Mammary epithelial cell (primary cell): ENCODE measurements at places on chromosomes 4 and X.

DNA sequence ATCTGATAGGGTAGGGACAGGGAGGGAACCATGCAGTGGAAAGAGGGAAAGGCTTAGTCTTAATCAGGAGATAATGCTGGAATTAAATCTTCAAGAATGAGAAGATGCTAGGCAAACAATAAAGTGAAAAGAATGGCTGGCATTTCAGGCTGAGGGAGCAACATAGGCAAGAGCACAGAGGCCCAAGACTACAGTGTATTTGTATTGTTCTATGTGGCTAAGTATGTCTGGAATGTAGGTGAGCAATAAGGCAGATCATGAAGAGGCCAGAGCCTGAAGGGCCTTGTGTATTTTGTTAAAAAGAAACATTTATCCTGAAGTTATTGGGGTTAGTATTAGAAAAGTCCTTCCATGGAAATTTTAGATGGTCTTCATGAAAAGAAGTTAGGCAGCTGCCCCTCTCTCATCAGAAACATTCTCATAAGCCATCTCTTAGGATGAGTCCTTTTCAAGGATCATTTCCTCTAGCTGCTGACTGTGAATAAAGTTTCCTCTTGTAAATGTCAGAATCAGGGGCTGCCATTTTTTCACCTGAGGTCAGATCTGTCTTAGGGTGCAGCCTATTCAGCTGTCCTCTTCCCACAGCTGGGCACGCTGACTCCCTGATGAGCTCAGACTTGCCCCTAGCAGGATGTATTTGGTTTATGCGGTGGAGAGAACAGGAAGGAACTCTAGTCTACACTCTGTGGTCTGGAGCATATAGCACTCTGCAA, 46.3 kb downstream of the ATP10D start:
- DNase-seq: peak; percentile 94

- DNase-seq: peak; percentile 35
These were observed 544.0 kb upstream of the AMOT start for GRCh38 chrX:113384628-113385027.

- no peak for DNase-seq
These were observed 351.6 kb upstream of the F9 start for GRCh38 chrX:139178980-139179379.

DNA sequence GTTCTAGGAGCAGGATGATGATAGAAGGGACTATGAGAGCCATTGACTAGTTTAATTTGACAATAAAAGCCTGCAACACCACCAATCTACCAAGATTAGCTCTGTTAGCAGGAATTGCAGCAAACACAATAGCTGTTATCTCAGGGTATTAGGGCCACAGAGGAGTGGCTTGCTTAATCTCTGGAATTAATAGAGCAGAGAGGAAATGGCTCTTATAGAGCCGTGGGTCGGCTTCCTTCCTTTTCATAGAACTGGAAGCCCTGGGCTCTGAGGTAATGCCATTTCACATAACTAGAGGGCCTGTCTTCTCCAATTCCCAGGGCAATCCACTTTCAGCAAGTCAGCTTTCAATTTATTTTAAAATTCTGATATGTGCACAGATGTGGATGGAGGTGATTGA, 83.0 kb downstream of the MAMLD1 start:
- no peak for DNase-seq

DNA sequence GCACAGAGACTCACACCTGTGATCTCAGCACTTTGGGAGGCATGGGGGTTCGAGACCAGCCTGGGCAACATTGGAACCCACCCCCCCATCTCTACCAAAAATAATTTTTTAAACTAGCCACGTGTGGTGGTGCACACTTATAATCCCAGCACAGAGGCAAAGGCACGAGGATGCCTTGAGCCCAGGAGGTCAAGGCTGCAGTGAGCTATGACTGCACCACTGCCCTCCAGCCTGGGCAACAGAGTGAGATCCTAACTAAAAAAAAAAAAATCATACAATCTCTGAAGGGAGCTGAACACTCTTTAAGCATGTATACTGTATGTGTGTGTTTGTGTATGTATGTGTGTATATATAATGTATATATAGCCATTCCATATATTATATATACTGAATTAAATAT, 2.5 kb upstream of the PRKX start:
- DNase-seq: no peak

DNA sequence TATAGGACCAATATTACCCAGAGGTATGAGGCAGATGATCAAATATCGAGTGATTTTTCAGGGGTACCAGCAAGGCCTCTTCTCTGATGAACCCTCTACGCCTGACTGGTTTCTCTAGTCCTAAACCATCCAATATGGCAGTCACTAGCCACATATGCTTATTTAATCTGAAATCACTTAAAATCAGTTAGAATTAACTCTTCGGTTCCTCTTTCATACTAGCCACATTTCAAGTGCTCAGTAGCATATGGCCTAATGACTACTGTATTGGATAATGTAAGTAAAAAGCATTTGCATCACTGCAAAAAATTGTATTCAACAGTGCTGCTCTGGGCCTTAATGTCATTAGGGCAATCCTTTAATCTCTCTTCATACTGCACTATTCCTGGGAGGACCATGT, 4.4 kb upstream of the APBB2 start:
- DNase-seq: no peak

- DNase-seq: no peak
These were observed at the start of gene TRIM2 for GRCh38 chr4:153204247-153204671. Gene TRIM2 (plus strand): TSS chr4:153204443. CDS start chr4:153204531, 88 bp downstream.

DNA sequence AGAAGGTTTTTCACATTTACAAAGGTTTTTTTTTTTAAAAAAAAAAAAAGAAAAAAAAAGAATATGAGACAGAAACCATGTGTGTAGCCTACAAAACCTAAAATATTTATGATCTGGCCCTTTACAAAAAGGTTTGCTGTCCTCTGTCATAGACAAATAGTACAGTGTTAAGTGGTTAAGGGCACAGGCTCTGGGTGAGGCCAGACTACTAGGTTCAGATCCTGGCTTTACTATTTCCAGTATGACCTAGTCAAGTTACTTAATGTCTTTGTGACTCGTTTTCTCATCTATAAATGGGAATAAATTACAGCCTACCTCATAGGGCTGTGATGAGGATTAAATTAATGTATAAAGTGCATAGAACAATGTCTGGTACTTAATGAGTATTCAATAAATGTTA, 56.5 kb downstream of the GAB1 start:
- DNase-seq: no peak

DNA sequence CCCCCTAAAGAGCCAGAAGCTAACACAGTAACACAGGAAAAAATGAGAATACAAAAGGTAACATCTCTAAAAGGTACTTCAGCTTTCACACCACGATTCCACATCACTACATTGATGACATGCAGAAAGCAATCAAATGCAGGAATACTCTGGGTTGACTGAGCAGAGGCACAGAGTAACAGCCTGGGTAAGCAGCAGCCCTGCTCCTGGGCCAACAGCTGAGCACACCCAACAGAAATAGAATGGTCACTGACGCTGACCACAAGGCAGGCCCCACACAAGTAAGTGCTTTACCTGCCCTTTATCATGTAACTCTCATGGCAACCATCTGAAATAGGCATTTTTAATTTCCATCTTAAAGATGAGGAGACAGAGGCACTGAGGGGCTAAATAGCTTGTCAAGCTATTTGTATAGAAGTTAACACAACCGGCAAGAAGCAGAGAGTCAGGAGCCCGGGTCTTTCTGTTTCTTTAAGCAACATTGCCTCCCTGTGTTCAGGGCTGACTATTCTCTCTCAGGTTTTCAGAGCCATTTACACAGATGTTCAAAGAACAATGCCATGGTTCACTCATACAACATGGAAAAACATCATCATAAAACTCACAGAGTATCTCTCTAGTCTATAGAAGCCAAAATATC, 168.9 kb downstream of the ZNF674 start:
- DNase-seq: peak; percentile 61

DNA sequence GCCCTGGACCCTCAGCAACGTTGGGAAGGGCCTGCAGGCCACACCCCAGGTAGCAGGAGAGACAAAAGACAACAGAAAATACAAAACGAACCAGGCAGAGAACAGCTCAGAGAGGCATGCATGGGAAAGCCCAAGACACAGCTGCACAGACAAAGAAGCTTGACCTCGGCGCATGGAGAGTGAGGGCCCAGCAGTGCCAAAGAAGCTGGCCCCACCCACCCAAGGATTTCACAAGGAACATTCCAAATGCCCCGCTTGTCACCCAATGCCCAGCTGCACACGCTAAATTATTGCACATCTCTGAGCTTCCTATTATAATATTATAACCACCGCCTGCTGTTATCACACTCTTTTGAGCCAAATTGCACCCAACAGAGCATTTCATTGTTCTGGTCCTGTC, 147.7 kb upstream of the TBL1X start:
- DNase-seq: no peak

GRCh38 chrX:68511255-68511654, 12.4 kb downstream of the YIPF6 start:
- peak; percentile 32 for DNase-seq

- DNase-seq: no peak
These were observed 140.9 kb downstream of the NWD2 start for GRCh38 chr4:37385424-37385823.

DNA sequence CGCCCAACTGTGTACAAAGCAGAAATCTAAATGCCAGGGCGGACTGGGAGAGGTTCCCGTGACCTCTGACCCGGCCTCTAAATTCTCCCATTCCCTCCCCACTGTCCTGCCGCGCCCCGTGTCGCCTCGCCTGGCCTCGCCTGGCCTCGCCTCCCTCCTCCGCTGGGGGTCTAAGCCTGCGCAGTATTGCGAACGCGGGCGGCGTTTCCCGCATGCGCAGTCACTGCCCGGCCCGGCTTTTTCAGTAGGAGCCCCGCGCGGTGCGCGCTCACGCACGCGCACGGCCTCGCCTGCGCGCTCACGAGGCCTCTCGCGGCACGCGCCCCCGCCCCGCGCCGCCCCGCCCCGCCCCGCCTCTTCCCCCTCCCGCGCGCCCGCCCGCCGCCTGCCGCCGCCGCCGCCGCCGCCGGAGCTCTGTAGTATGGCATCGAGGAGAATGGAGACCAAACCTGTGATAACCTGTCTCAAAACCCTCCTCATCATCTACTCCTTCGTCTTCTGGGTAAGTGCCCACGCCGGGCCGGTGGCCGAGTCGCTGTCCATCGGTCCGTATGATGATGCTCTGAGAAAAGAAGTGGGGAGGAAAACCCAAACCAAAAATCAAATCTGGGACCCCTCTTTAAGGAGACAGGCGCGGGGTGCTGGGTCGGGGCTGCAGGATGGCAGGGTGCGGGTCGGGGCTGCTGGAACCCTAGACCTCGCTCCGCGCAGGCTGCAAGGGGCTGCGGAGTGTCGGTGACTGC, at the start of gene TSPAN7:
TSS of gene TSPAN7 (plus strand) at position 417 of the 743 bp plus-strand sequence. CDS start at position 422, 5 bp downstream.
- DNase-seq: peak; percentile 43

GRCh38 chr4:153266988-153267387, 62.7 kb downstream of the TRIM2 start:
- DNase-seq: no peak

DNA sequence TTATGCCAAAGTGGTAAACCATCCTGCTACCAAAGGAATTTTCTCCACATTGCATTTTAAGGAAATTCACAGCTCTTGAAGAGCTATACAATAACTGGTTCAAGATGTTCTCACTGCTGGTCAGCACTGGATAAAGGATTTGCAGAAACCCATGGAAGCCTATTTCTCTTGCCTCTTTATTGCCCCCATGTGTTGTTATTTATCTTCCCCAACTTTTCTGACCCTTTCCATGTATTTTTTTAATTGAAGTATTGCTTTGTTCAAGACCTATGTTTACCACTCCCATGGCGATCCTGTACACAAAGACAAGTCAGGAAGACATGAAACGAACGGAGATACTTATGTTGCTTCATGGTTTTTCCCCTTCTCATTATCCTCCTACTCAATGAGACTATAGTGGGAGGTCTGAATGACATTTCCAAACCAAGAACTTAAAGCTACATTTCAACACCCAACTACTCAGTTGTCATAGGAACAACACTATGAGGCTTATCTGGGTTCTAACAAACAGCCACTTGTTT, 566.4 kb upstream of the DIPK2B start:
- DNase-seq: peak; percentile 75

GRCh38 chr4:85789241-85789640, 314.3 kb downstream of the ARHGAP24 start:
- DNase-seq: no peak

- DNase-seq: no peak
These were observed 599.7 kb downstream of the ARAP2 start for GRCh38 chr4:35644591-35644990.

GRCh38 chr4:15469402-15470127, at the start of gene CC2D2A:
Gene CC2D2A (plus strand): TSS chr4:15469882. CDS start chr4:15475933, 6,051 bp downstream.
- peak; percentile 45 for DNase-seq

- peak; percentile 6 for DNase-seq
These were observed 369.2 kb upstream of the LCORL start for GRCh38 chr4:18390655-18391353.

DNA sequence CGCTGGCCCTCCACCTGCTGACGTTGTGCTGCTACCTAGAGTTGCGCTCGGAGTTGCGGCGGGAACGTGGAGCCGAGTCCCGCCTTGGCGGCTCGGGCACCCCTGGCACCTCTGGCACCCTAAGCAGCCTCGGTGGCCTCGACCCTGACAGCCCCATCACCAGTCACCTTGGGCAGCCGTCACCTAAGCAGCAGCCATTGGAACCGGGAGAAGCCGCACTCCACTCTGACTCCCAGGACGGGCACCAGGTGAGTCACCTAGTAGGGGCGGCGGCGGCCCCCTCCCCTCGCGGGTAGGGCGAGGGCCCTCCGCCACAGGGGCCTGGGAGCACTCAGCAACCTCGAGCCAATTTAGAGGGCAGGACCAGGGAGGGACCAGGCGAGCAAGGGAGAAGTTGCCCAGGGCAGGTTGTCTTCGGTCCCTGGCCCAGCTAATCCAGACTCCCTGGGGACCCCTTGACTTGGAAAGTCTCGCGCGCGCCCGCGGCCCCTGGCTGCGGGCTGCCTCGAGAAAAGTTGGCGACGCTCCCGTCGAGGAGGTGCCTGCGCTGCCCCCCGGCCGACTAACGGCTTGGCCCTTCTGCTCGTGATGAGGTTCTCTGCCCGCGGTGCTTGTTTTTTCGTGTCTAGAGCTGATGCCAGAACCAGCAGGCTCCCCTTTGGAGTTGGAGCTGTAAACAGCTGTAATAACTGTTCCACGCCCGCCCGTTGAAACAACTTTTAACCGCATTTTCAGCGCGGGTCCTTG, 717 bp downstream of the EDA start:
- DNase-seq: no peak

DNA sequence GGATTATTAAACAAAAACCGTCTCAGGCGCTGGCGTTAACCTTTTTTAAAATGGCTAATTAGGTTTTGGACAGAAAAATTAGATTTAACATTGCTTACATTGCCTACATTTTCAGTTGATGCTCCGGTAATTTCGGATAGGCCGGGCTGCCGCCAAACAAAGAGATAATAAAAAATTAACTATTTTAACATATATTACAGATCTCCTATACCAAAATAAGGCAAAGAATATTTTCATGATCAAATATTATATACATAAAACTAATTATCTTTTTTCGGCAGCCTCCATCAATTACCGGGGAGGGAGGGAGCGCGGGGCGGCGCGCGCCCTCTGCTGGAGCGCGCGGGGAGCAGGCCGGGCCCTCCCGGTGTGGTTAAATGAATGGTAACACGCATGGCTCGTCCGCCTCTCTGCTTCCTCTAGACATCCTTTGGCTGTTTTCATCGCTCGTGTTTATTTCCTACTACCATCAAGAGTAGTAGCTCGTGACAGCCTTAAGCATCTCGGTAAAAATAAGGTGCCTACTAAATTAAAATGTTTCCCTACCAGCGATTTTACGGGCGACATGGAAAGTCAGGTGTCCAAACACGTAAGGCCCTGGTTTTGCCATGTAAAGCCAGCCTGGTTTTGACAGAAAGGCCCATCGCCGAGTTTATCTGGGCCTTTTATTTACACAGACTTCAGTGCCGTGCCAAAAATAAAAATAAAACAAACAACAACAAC, 52.4 kb upstream of the TMEM33 start:
- peak; percentile 21 for DNase-seq
